Ureter (tissue), 1 donor: ENCODE measurements at places on chromosomes 3 and 15.

DNA sequence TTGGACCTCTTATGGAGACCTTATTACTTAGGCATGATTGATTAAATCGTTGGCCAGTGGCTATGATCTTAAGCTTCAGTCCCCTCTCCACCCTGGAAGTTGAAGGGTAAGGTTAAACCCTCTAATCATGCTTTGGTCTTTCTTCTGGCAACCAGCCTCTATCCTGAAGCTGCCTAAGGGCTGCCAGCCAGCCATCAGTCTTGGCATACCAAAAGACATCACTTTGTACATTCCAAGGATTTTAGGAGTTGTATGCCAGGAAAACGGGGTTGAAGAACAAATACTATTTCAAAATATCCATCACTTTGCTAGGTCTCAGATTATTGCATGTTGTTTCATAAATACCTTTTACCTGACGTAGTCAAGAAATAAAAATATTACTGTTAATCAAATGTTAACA lies 28.9 kb downstream of the UBE2E2 start:
- no peak for DNase-seq

DNA sequence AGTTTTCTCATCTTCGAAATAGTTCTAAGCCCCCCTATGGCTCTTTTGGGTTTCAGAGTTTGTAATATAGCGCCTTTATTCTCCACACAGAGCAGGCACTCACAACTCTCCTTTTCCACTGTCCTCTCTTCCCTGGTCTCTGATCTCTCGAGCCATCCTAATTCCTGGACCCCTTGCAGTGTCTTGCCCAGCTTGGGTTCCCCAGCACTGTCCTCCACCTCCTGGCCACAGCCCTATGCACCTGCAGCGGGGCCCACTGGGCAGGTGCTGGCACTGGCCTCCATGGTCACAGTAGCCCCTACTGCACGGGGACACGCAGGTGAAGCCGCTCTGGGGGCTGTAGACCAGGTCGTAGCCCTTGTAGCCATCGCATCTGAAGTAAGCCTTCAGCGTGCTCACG lies 27.9 kb downstream of the MUC20 start:
- no peak for DNase-seq

DNA sequence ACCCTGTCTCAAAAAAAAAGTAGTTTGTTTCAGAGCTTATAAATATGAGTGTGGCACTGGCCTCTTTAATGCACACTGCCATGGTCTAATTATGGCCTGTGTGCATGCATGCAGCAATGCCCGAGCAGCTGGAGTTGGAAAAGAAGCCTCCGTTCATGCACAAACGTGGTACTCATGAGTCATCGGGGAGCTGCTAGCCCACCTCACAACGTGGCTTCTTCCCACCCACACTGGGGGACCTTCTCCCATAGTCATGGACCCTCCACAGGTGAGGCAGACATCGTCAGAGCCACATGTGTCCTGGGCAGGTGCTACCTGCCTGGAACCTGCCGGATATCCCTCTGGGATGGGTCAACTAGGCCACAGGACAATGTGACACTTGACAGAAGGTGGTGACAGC lies 66.7 kb downstream of the ATP10A start:
- DNase-seq, result no peak

DNA sequence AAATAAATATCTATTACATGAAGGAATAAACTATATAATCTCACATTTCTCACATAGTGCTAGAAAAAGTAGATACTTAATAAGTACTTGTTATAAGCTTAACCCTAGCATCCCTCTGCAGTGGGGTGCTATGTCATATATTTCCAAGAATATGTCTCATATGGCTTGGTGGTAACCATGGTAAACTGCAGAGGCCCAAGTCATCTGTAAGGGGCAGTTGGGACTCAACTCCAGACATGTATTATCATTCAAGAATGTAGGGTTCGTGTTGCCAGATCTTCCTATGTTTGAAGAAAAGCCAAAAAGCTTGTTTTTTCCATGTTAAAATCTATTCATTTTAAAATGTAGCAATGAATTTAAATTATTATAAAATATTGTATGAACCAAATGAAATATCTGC lies 46.2 kb downstream of the ZNF385D start:
- no peak for DNase-seq

DNA sequence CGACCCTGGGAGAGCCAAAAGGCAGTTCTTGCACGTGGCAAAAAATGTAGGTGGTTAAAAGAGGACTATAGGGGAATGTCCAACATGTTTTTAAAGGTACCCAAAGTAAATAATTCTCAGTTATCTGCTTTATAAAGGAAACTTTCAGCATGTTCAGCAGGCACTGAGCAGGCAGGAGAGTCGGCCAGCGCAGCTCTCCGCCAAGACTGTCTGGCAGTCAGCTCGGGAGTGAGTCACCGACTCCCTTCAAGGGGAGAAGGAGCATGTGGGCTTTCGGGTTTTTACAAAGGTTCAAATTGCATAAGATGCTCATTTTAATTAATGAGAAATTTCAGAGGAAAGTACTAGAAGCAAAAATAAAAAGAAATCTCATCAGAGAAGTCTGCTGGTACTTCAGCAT lies 7.0 kb downstream of the GABRA5 start:
- no peak for DNase-seq

DNA sequence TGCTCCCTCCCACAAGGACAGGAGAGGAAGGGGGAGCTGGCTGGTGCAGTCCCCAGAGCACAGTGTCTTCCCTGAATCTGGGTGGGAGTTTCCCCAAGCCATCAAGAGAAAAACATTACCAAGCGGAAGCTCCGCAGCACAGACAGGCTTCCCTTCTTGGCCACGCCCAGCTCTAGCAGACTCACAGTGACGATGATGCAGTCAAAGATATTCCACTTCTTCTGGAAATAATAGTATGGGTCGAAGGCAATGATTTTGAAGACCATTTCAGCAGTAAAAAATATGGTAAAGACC lies 76.7 kb downstream of the SCN10A start:
- DNase-seq, result no peak
